ENCODE measurements at places on chromosomes 12 and 14. TPM values are rescaled to one million over a fixed set of nuclear protein-coding genes. Genes with fewer than 3 reads are reported as not detected.

Gene OR6C75
- not detected for total RNA-seq

Gene ACVRL1
- total RNA-seq, result 1.2 TPM

Gene RERG
- total RNA-seq, result not detected

Gene OTOGL
- 0.71 TPM for total RNA-seq

Gene JPH4
- not detected for total RNA-seq

Gene NTF3
- total RNA-seq, result 1.7 TPM

Gene NEMF
- 27.3 TPM for total RNA-seq

Gene ASPG
- not detected for total RNA-seq

Gene CFAP54
- 1.8 TPM for total RNA-seq

DNA sequence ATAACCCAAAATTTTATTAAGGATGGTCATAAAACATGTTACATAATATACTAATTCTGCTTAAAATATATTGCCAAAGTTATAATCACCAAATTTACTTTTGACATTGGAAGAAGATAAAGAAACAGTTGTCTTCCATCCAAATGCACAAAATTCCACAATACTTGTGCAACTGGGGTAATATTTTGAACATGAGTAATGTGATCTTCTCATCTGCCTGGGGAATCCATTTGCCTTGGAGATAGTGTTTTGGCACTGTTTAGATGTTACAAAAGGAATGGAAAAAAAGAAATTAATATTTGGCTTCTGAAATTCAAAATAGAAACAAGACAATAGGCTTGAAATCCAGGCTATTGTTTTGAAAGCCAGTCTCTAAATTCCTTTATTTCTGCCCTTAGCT lies 9.1 kb downstream of the GPR19 start:
- DNase-seq, result no peak

- DNase-seq, result peak; percentile 35
These were observed 47.5 kb downstream of the IFNG start for GRCh38 chr12:68111995-68112394.

DNA sequence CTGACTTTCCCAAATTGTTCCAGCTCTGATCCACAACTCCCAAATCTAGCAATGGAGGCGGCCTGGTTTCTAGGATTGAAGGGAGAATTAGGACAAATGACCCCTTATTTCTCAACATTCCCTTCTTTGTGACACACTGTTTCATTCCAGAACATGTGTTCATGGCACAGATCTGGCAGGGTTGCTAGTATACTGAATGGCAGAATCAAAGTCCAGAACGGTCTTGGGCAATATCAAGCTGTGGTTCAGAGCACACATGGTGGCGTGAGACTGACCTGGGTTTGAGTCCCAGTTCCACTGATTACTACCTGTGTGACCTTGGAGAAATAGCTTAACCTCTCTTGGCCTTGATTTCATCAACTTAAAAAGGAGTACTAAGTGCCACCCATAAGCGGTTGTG lies 152.5 kb downstream of the SAMD4A start:
- no peak for DNase-seq

- DNase-seq, result no peak
These were observed 76.5 kb downstream of the TMEM132D start for GRCh38 chr12:129827102-129827865.

DNA sequence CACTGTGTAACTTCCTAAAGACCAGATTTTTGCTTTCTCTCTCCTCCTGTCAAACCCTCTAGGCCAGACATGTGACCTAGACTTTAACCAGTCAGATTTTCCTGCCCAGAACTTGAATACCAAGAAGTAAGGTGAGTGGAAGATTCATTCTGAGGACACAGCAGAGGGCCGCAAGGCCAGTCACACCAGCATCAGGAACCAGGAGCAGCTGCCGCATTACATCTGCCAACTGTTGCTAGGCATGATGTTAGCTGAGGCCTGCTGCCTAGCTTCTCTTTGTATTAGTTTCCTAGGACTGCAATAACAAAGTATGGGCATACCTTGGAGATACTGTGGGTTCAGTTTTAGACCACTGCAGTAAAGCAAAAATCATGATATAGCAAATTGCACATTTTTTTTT lies 101.9 kb upstream of the BMP4 start:
- DNase-seq, result no peak

- DNase-seq, result no peak
These were observed 127.2 kb downstream of the IPO8 start for GRCh38 chr12:30568453-30568852.

DNA sequence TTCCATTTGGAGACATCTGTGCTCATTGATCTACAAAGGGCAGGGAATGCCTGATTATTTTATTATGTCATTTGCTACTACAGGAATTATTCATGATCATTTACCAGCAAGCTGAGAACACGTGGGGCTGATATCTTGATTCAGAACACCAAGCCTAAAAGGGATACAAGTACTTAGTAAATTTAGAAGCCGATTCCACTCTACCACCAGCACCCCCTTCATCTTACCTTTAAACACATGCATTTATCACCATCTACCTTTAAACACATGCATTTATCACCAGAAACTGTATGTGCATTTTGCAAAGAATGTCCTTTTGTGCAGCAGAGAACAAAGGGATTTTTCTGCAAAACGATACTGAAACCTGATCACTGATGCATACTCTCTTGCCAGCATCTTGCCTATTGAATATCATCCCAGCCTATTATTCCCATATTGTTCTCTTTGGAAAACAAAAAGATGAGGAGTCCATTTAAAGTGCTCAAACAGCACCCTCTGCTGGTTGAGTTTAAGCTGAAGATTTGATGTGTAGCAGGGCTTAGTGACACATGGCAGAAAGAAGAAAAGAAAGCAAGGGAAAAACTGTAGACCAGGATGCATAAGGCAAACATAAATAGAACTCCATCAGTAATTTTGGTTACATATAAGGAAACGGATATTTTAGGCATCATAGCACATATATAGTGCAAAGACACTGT lies 132.6 kb upstream of the PLEKHG7 start:
- peak; percentile 81 for DNase-seq

- no peak for DNase-seq
These were observed 110.8 kb downstream of the SLC35F4 start for GRCh38 chr14:57755018-57755521.

DNA sequence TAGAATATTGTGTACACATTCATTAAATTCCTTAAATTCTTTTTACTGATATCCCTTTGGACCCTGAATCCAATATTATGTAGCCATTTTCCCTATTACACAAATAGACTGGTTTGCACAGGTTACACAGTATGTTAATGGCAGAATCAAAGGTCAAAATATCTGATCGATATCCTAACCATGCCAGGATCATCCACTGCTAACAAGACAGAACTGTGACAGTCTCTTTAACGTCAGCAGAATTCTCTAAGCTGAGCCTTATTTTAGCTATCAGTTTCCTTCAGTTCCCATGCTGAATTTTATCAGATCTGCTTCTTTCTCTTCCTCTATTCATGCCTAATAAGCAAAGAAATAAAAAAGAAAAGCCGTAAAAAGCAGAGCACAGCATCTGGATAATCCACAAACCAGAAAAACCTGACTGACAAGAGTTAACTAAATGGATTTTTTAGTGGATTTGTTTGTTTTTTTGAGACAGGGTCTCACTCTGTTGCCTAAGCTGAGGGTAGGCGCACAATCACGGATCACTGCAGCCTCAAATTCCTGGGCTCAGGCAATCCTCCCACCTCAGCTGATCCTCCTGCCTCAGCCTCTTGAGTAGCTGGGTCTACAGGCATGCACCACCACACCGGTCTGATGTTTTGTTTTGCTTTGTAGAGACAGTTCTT lies 130.4 kb downstream of the PAWR start:
- no peak for DNase-seq

DNA sequence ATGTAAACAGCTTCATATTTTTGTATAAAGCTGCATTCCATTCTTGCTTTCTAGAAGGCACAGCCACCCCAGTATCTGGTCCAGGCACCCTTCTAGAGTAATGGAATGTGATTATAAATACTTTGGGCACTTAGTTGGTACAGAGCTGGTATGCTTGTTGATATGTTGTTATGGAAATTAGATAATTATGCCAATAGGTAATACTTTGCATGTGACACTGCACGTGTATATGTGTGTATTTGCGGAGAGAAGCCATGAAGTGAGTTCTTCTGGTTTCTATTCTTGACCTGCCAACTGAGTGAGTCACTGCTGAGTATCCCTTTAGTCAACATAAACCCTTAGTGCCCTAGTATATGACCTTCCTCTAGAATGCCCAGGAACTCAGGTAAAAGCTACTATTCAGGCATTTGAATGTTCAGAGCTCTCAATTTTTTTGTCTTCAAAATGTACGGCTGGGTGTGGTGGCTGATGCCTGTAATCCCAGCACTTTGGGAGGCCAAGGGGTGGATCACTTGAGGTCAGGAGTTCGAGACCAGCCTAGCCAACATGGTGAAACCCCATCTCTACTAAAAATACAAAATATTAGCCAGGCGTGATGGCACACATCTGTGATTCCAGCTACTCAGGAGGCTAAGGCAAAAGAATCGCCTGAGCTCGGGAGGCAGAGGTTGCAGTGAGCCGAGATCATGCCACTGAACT lies 6.2 kb upstream of the TCP11L2 start:
- DNase-seq, result peak; percentile 95

GRCh38 chr14:97379091-97379531 lies 581.9 kb downstream of the VRK1 start:
- DNase-seq, result no peak

DNA sequence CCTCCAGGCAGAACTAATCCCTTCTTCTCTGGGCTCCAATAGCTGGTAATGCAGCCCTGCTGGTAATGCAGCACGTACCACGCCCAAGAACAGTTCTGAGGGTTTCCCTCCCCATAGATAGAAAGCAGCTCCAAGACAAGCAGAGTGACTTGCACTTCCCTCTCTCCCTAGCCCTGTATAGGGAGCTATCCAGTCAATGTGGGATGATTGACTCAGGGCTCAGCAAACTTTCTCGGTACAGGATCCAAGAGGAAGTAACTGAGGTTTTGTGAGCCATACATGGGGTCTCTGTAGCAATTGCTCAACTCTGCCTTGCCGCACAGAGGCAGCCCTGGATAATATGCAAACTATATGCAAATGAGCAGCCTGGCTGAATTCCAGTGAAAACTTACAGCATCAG lies 15.5 kb upstream of the FKBP4 start:
- DNase-seq, result no peak

GRCh38 chr12:44193281-44193680 lies 357.4 kb downstream of the TMEM117 start:
- peak; percentile 0 for DNase-seq

- peak; percentile 24 for DNase-seq
These were observed 22.4 kb upstream of the GPR33 start for GRCh38 chr14:31510222-31510621.

DNA sequence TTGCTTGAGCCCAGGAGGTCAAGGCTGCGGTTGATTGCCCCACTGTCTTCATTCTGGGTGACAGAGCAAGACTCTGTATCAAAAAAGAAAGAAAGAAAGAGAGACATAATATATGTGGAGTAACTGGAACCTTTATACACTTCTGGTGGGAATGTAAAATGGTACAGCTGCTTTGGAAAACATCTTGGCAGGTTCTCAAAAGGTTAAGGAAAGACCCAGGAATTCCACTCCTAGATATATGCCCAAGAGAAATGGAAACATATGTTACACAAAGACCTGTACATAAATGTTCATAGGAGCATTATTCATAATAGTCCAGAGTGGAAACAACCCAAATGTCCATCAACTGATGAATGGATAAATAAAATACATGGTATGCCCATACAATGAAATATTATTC lies 7.2 kb downstream of the RBMS2 start:
- DNase-seq, result no peak

GRCh38 chr14:86513564-86513963 lies 983.6 kb downstream of the FLRT2 start:
- no peak for DNase-seq

Data from M059J (cell line).